Mammary epithelial cell (primary cell): ENCODE measurements at places on chromosomes 12 and 14. TPM values are rescaled to one million over a fixed set of nuclear protein-coding genes. Genes with fewer than 3 reads are reported as not detected.

Gene OR11H7
- total RNA-seq, result not detected

Gene GZMB
- total RNA-seq, result not detected

GRCh38 chr12:111753144-111753881, 13.4 kb upstream of the ALDH2 start:
- DNase-seq, result no peak

Gene RNASE1
- total RNA-seq, result not detected

DNA sequence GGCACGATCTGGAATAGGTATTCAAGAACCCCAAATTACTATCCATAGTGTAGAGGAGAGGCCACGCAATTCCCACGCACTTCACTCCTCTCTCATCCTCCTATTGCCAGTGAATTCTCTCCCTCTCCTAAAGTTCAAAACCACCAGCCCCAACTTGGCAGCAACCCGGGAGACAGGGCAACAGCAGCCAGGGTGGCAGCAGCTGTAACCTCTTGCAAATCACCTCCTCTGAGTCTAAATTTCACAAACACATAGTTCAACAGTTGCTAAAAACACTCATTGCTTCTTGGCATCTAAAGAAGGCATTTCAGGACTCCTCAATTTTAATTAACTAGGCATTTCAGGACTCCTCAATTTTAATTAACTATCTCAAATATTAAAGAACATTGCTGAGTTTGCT, 37.7 kb upstream of the MANSC4 start:
- DNase-seq, result no peak

GRCh38 chr14:76782115-76782884, 21.0 kb downstream of the VASH1 start:
- DNase-seq, result no peak

Gene C12orf42
- not detected for total RNA-seq
